Activated CD4-positive, alpha-beta T cell treated with anti-CD3 and anti-CD28 coated beads, Interleukin-2, amount 10 ng/mL, durations not matched to agents 24 days and 14 days (primary cell): ENCODE measurements at places on chromosomes 4 and X. TPM values are rescaled to one million over a fixed set of nuclear protein-coding genes. Genes with fewer than 3 reads are reported as not detected.

DNA sequence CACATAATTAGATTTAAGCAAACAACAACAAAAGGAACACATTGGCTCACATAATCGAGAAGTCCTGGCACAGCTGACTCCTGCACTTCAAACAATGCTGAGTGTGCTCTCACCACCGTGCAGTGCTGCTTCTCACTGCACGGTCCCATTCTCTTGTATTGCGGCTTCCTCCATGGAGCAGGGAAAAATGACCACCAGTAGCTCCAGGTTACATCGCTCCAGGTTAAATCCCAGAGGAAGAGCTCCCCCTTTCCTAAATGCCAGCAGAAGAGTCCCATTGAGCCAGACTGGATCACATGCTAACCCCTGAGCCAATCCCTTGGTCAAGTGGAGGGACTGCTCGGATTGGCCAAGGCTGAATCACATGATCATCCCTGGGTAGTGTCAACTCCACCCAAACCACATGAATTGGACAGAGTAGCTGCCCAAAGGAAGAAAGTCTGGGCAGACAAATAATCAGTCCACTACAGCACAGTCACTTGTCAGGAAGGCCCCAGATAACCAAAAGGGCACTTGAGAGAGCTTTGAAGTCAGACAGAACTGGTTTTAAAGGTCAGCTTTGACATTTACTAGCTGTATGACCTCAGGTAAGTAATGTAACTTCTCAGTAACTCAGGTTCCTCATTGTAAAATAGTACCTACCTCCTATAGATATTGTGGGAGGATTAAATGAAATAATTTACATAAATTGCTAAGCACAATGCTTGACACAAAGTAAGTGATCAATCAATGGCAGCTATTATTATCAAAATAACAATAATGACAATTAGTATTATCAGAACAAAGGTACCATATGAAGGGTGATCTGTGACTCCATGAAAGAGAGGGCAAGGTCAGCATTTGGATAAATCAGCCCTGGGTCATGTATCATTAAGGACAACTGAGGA is 14.3 kb downstream of the TEC start:
- no peak overlapping the region for H3K27ac ChIP-seq
- no peaks in the 10 kb centered on the region for H3K36me3 ChIP-seq
- H3K4me1 ChIP-seq: no peaks in the 10 kb centered on the region
- no peak for DNase-seq
- H3K27me3 ChIP-seq: no peaks in the 10 kb centered on the region
- H3K4me3 ChIP-seq: no peak overlapping the region

DNA sequence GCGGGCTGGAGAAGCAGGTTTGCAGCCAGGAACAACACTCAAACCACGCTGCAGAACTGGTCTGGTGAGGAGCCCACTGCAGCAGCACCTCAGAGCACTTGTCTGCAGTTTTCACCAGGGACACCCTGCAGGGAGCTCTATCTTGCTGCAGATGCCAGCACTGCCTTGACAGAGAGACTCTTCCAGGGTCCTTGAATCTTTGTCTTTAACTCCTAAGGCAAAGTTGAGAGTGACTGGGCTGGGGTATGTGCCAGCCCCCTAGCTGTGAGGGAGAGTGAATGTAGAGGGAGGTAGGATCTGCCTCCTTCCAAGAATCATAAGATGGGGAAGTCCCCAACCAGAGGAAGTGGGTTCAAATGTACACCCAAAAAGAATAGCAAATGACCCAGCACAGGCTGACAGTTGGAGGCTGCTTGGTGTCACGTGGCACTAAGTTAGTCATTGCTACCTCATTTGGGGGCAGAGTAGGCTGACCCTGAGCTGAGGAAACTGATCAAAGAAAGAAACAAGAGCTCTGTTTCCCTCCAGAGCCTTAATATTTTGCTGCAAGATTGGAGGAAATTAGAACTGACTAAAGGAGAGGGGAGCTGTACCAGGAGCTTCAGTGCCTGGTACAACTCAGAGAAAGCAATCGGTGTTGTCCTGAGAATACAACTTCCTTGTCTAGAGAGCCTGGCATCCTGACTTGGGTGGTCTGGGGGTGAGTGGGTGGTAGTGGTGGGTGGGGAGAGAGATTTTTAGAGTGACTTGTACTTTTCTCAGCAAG is 28.2 kb upstream of the HUWE1 start:
- peaks cover 41% of the 10 kb centered on the region for H3K4me1 ChIP-seq
- peak overlapping the region; percentile 99 for H3K27ac ChIP-seq
- DNase-seq: peak; percentile 91
- H3K27me3 ChIP-seq: no peaks in the 10 kb centered on the region
- H3K36me3 ChIP-seq: peaks cover 28% of the 10 kb centered on the region

- no peak overlapping the region for H3K4me3 ChIP-seq
- H3K27ac ChIP-seq: no peak overlapping the region
- DNase-seq: no peak
- H3K36me3 ChIP-seq: no peaks in the 10 kb centered on the region
These were observed 76.3 kb upstream of the ASB12 start for GRCh38 chrX:64306712-64307111.

HPGD gene
- 1.1 and 1.4 TPM in 2 replicates for total RNA-seq

DNA sequence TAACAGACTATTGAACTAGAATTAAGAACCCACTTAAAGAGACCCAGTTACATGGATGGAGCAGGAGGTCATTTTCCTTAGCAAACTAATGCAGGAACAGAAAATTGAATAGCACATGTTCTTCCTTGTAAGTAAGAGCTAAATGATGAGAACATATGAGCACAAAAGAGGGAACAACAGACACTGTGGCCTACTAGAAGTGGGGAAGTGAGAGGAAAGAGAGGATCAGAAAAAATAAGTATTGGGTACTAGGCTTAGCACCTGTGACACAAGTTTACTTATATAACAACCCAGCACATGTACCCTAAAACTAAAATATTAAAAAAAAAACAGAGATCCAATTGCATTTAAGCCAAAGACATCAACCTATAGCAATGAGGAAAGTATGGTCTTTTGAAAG is 26.2 kb downstream of the ARAP2 start:
- no peak for DNase-seq
- H3K4me3 ChIP-seq: no peak overlapping the region
- peaks cover 27% of the 10 kb centered on the region for H3K4me1 ChIP-seq
- peaks cover 26% of the 10 kb centered on the region for H3K36me3 ChIP-seq

- H3K36me3 ChIP-seq: no peaks in the 10 kb centered on the region
- DNase-seq: no peak
- no peaks in the 10 kb centered on the region for H3K4me1 ChIP-seq
- H3K4me3 ChIP-seq: no peak overlapping the region
- H3K27ac ChIP-seq: no peak overlapping the region
These were observed 962.6 kb downstream of the PCDH7 start for GRCh38 chr4:31682796-31683195.

GRCh38 chr4:98055800-98056501 is 87.3 kb downstream of the STPG2 start:
- no peaks in the 10 kb centered on the region for H3K4me1 ChIP-seq
- no peak for DNase-seq
- H3K27me3 ChIP-seq: no peaks in the 10 kb centered on the region
- H3K36me3 ChIP-seq: no peaks in the 10 kb centered on the region
- no peak overlapping the region for H3K27ac ChIP-seq

SPANXB1 gene
- not detected in 2 replicates for total RNA-seq

DNA sequence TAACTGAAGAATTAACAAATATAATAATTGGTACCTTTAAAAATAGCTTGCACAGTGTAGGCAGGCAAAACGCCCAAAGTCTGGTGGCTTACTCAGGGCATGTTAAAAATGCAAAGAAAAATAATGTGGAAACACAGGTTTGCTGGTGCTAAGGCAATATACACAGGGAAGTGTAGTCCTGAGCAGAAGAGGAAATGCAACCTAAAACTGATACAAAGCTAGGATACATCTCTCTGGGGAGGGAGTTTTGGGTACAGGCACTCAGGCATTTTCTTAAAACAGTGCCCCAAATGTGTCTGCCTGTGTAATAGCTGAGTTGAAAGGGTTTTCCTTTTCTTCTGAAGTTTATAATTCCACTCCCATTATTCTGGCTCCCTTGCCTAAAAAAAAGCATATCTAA is 47.4 kb downstream of the TMPRSS11E start:
- no peaks in the 10 kb centered on the region for H3K36me3 ChIP-seq
- DNase-seq: no peak
- peaks cover 2% of the 10 kb centered on the region for H3K4me1 ChIP-seq
- no peak overlapping the region for H3K27ac ChIP-seq
- H3K4me3 ChIP-seq: no peak overlapping the region

CYTL1 gene
- not detected in 2 replicates for total RNA-seq

GRCh38 chr4:114364857-114365256 is 233.8 kb upstream of the UGT8 start:
- H3K36me3 ChIP-seq: no peaks in the 10 kb centered on the region
- no peaks in the 10 kb centered on the region for H3K4me1 ChIP-seq
- no peak for DNase-seq
- no peaks in the 10 kb centered on the region for H3K27me3 ChIP-seq

DNA sequence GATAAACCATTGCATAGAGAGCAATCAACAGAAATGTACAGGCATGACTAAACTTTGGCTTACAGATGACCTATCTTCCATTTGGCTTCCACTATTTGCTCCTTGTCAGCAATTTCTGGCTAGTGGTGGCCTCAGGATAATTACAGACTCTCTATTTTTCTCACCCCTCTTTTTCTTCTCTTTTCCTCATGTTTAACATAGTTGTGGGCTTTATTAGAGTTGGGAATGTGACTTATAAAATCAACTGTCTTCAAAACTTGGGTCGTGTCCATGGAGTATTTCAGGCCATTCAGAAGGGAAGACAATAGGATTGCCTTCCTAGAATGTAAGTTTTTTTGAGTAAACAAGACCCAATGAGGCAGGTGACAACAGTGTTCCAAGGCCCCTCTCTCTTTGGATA is 236.2 kb downstream of the FRAS1 start:
- H3K4me1 ChIP-seq: peaks cover 5% of the 10 kb centered on the region
- no peak overlapping the region for H3K27ac ChIP-seq
- H3K36me3 ChIP-seq: no peaks in the 10 kb centered on the region
- H3K4me3 ChIP-seq: no peak overlapping the region
- H3K27me3 ChIP-seq: peaks cover 9% of the 10 kb centered on the region
- no peak for DNase-seq

DNA sequence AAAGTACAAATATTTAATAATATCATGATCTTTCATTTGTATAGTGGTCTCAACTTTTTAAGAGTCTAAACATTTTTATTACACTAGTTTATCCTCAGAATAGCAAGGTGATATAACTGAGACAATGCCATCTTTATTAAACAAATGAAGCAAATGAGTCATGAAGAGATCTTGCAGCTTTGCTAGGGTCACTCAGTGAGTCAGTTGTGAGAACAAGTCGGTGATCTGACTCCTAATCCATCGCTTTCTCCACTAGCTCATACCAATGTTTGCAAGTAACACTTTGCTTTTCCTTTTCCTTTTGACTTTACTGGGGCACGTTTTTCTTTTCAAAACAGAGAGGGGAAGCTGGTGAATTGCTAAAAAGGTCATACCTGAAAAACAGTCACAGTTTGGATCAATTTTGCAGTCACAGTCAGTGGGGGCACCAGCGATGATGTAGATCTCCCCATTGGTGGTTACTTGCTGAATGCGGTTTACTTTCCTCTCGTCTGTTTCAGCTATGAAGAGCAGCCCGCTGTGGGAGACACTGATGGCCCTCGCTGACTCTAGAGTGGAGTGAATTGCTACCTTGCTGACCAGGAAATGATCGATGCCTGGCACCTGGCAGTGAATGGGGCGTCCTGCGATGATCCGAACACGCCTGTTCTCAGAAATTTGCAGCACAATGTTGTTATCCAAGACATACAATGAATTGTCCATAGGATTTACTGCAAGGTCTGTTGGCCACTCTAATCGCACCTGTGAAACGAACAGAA is 75.7 kb downstream of the SH2D1A start:
- H3K36me3 ChIP-seq: no peaks in the 10 kb centered on the region
- no peak overlapping the region for H3K27ac ChIP-seq
- no peak for DNase-seq
- no peaks in the 10 kb centered on the region for H3K27me3 ChIP-seq

DNA sequence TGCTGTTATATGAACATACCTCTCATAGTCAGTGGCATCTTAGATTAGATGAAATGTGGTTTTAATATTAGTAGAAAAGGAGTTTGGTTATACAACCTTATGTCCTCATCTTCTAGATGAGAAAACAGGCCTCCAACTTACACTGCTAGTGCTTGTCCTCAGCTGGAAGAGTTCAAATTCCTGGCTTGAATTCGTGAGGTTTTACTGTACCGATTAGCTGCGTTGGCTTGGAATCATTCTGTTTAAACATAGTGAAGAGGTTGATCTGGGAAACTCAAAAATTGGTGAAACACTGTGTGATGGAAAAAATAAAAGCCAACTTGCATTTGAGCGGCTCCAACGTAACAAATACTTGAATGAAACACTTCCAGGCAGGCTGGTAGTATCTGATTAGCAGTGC is 81.0 kb downstream of the LNX1 start:
- peaks cover 6% of the 10 kb centered on the region for H3K27me3 ChIP-seq
- no peaks in the 10 kb centered on the region for H3K36me3 ChIP-seq
- no peak for DNase-seq
- no peaks in the 10 kb centered on the region for H3K4me1 ChIP-seq
- H3K4me3 ChIP-seq: no peak overlapping the region

GRCh38 chrX:135302269-135302873 is 6.9 kb upstream of the ETDC start:
- H3K36me3 ChIP-seq: peaks cover 6% of the 10 kb centered on the region
- no peak overlapping the region for H3K27ac ChIP-seq
- H3K4me1 ChIP-seq: no peaks in the 10 kb centered on the region

ARAF gene
- total RNA-seq: 77.3 and 78.9 TPM in 2 replicates

DNA sequence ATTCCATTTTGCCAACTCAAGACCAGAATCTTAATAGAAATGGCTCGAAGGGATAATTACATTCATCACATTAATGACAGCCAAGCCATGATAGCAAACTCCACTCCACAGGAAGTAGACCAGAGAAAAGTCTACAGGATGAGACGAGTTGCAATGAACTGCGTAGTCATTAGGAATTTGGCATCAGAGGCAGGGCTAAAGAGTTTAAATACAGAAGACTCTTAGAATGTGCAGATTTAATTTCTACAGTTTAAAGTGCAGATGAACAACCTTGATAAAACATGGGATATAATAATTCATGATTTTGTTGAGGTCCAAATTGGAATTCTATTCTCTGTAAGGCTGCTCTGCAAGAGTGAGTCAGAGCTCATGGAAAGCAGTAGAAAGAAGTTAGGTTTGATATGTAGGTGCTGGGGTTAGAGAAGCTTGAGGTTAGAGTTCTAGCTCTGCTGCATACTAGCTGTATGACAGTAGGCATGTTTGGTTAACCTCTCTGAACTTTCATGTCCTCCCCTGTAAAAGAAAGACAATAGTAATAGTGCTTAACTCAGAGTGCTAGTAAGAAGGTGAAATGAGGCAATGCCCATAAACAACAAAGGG is 32.2 kb downstream of the LNX1 start:
- H3K4me3 ChIP-seq: no peak overlapping the region
- peaks cover under 1% of the 10 kb centered on the region for H3K4me1 ChIP-seq
- H3K27ac ChIP-seq: no peak overlapping the region
- no peak for DNase-seq
- H3K27me3 ChIP-seq: peaks cover 5% of the 10 kb centered on the region
- H3K36me3 ChIP-seq: no peaks in the 10 kb centered on the region

DNA sequence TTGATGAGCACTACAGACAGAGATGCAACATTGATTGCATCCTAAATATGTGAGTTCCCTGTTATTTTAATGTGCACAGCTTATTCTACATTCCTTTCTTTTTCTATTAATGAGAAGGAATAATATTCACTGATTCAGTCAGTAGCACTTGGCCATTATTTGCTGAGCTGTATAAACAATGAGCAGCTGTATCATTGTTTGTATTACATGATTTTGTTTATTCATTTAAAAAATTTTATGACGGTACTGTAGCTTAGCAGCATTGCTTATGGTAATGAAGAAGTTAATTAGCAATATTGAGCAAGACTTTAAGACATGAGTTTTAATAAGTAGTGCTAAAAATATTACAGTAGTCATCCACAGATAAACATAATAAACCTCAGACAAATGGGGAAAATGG is 582.0 kb downstream of the ADGRL3 start:
- H3K27ac ChIP-seq: no peak overlapping the region
- no peak for DNase-seq
- H3K36me3 ChIP-seq: no peaks in the 10 kb centered on the region
- H3K4me1 ChIP-seq: no peaks in the 10 kb centered on the region
- H3K4me3 ChIP-seq: no peak overlapping the region
- no peaks in the 10 kb centered on the region for H3K27me3 ChIP-seq
